Activated CD4-positive, alpha-beta T cell treated with anti-CD3 and anti-CD28 coated beads, Interleukin-2, Interleukin-6, amounts not matched to agents 100 ng/mL and 50 ng/mL, durations not matched to agents 16 hours and 8 hours (primary cell): ENCODE measurements at places on chromosomes 12 and 14.

DNA sequence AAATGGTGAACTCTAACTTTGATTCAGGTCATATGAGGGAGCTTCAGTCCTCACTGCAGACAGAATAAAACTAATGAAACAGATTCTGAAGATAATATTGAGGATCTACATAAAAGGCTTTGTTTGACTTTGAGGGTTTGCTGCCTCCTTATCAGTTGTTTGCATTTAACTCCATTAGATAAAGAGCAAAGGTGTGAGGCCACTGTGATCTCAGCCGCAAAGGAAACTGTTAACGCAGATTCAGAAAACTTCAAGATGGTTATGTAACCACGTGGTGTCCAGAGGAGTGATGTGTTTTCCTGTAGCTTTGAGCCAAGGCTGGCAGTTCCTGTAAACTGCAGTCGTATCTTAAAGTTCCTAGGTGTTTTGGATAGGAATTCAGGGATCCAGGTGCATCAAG, 67.8 kb downstream of the METTL25 start:
- no peak for DNase-seq

DNA sequence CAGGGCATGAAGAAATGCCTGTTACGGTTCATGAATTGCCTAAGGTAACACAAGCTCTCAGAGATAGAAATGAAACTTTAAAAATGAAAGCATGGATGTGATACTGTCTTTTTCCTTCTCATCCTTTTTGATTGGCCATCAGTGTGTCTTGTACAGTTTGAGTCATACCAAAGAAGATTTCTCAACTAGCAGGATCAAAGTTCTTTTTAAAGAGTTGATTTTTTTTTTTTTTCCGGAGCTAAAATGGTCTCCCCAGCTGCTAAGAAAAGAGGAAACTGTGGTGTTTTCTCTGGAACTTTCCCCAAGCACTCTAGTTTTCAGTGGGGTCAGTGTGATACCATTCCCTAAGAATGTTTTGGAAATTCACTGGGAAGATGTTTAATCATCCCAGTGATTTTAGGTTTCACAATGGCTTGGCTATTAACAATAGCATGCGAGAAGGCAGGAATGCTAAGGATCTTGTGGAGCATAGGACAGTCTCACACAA, 105.0 kb downstream of the ETNK1 start:
- no peak for DNase-seq

DNA sequence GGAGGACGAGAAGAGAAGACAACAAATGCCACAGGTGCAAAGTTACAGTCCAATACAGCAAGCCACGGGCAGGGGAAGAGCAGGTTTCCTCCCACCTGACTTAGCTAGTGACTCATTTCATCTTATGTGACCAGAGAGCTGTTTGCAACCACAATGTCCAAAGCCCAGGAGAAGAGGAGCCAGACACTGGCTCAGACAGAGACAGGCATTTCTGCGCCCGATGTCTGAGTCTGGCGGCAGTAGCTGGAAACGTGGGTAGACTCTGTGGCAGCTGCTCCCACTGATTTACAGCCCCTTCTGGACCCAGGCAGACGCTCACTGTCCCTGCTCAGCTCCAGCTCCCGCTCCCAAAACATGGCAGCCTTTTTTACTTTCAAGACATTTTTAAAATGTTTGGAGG, 60.0 kb downstream of the CHGA start:
- DNase-seq, result no peak

GRCh38 chr14:68384335-68384734, 408.5 kb downstream of the ZFP36L1 start:
- DNase-seq, result no peak
